Germinal center (tissue), 1 donor: ENCODE measurements at places on chromosomes 2 and 18.

- DNase-seq: no peak
Measured at GRCh38 chr18:3117493-3118192, 102.1 kb downstream of the MYOM1 start.

GRCh38 chr18:55920063-55920462 lies 332.1 kb upstream of the TCF4 start:
- DNase-seq: no peak

DNA sequence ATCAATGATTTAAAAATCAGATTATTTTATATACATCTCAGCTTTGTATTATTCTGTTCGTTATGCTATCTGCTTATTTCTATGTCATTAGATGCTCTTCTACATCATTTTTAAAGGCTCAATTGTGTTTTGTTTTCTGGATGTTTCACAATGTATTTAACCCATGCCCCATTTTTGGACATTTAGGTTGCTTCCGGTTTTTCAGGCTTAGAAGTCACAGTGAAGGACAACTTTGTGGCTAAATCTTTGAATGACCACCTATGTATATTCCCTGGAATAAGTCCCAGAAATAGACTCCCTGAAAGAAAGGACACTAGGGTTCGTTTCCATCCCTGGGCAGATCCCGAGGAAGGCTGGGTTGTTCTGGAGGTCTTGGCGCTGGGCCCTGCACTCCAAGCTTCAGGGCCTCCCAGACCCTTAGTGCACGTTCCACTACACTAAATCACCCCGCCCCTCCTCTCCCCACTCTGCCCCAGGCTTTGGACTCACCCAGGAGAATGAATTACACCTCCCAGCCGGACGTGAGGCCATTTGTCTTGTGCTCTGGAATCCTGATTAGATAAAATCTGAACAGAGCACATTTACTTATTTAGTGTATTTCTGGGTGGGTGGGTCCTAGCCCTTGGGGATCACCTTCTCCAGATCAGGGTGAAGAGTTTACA lies 188.2 kb downstream of the ZFP36L2 start:
- no peak for DNase-seq

GRCh38 chr18:31274931-31275330 lies 43.0 kb upstream of the DSG1 start:
- DNase-seq: no peak

GRCh38 chr18:9417073-9417851 lies 58.1 kb upstream of the RALBP1 start:
- no peak for DNase-seq

DNA sequence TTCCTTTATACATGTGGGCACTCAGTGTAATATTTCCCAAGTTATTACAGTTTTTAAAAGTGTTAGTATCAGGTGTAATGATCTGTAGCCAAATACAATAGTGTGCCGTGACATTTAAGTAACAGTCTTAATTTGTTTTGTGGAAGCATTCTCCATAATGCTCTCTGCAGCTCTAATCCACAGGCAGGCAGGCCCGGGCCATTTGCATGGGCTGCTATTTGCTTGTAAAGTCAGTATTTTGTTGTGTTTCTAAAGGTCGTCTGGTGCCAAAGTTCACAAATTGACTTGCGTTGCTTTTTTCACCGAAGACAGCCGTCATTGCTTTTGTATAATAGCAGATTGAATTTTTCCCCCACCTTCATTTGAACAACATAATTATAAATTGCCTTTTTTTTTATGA lies 153.0 kb downstream of the GBX2 start:
- DNase-seq: no peak

DNA sequence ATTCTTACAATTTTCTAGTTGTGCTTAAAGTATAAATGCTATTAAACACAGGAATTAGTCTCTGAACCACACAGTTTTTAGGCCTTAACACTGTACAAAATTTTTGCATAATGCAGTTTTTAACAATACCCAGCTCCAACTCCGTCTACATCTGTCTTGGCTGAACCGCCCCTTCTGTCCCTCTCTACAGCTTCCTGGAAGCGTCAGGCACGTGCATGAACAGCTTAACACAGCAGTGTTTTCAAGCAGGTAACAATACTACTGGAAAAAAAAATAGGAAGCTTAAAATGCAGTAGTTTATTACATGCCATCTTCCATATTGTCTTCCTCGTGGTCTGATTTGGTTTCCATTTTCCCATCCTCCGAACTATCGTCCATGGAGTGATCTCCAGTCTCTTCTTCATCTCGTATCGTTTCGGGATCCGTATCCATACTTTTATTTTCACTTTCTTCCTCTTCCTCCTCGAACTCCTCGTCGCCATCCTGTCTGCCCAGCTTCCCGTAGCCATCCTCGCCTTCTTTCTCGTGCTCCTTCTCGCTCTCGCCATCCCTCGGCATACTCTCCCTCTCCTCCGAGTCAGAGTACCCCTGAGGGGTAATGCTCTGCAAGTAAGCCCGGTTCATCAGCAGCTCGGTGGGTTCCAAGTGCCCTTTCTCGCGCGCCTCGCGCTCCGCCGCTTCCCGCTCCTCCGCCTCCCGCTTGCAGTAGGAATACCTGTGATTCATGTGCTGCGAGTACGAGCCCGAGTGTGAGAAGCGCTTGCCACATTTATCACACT lies 130.6 kb downstream of the ZEB2 start:
- DNase-seq: no peak

GRCh38 chr2:120222186-120223033 lies 790 bp downstream of the TMEM185B start:
- DNase-seq: no peak

DNA sequence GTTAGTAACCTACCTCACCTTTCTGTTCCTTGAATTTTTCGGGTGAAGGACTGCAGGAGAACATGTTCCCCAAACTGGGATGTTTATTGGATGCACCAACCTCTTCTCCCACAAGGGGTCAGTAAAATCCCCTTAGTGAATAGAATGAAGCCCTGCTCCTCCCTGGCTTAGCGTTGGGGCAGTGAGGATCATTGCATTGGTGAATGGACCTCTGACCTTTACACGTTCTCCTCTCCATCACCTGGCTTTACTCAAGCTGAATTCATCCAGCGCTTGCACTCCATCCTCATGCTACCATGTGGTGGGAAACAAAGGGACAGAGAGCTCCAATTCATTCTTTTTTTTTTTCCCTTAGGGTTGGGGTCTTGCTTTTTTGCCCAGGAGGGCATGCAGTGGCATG lies 157.2 kb downstream of the MIB1 start:
- peak; percentile 34 for DNase-seq

DNA sequence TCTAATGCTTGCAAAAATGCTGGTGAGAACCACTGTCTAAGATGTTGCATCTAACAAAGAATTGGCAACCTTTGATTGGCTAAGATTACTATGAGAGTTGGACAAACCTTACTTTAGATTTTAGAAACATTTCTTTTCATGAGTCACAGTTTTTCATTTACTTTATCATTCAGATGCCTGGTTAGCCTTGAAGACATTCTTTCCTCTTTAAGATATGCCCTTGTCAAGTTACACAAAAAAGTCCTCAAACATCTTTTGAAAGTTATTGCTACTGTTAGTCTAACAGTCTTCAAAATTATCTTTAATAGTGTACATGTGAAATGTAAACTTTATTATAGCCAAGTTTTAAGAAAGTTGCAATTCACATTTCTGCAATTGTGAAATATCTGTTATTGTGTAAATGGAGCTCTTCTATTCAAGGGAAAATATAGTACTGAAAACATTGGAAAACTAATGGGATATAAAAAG lies 276.3 kb downstream of the RND3 start:
- no peak for DNase-seq

- no peak for DNase-seq
Measured at GRCh38 chr2:9990736-9991135, 39.2 kb downstream of the GRHL1 start.
